AG09309 (cell line): ENCODE measurements at places on chromosomes 5 and 9.

GRCh38 chr5:91214571-91214970 is 168.5 kb downstream of the ARRDC3 start:
- no peak for DNase-seq

DNA sequence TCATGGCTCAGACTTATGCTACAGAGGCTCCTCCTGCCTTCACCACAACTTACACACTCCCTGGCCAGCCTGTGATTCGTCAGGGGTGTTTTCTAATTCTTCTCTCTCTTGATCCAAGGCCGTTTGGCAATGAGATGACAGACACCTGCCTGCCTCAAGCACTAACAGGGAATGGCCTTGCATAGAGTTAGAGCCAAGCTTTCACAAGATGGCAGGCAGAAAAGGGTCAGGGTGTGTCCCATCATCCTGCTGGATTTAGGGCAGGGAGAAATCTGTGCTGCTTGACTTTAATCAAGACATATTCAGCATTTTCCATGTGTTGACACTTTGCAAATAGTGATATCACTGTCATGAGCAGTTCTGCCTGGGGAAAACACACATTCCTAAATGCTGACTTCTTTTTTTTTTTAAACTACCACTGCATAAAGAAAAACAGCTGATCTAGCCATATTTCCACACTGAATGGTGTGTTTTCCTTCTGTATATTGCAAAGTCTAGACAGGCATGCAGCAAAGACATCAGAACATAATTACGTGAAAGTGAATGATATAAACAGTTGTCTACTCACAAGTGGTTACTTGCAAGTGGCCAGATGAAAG is 95.0 kb upstream of the SLC25A48 start:
- DNase-seq, result no peak

DNA sequence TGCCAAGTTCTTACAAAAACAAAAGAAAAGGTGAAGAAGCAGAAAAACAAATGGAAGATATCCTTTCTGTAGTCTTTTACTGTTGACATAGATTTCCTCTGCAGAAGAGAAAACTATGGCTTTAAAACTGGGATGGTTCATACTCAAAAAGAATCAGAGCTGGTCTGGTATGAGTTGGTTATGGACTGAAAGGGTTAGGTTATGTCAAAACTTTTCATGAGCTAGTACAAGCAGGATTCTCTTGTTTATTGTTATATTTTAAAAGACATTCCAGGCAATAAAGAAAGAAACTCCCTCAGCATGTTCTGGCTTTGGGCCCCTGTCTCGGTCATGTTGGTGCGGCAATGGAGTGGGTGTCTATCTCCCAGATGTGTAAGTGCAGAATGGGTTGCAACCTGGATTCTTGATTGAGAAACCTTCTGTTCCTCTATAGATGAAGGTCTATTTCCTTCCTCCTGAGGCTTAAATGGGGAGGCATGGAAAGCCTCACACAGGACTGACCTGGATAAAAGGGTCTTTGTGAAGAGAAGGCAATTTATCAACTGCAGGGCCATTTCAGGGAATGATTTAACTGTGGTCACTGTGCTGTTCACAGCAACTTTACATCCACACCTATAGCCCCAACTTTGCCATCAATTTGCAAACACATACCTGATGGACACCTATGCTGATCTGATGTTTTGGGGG is 209.6 kb upstream of the TNC start:
- DNase-seq, result no peak

DNA sequence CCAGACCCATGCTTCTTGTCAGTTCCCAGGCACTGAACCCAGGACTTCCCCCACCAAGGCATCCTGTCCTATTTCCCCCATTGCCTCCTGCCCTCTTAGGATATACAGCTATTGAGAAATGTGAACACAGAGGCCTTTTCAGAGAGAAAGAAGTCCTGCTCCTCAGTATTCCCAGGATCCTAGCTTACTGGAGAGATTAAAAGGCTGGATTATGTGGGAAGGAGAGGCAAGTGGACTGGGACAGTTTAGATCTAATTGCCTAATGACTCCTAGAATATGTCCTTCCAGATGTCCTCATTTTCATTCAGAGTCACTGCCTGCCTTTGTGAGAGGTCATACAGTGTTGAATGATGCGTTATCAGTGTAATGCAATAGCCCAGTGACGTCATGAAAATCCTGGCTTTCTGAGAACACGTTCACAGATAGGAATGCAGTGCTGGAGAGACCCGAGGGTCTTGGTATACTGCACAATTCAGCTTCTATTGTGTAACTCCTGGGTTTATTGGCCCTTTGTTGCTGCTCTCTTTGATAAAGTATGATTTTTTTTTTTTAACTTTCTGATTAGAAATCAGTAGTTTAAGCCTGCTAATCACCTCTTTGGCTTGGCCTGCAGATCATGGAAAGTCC is 26.2 kb downstream of the WWC1 start:
- peak; percentile 70 for DNase-seq

- DNase-seq, result no peak
Measured at GRCh38 chr5:122220511-122220910, 91.2 kb downstream of the ZNF474 start.

DNA sequence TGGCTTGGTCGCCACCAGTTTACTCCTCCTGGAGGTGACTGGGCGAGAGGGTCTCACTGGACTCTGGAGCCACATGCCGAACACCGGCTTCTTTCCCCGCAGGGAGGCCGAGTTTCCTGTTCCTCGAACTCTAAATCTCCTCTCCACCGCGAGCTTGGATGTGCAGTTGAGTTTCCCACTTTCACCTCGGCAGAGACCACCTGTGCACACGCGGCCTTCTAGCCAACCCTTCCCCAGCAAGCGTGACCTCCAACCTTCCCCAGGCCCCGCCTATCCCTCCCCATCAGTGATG is 380.1 kb downstream of the IRX2 start:
- DNase-seq, result no peak

GRCh38 chr9:78559449-78559885 is 262.5 kb downstream of the PSAT1 start:
- no peak for DNase-seq

DNA sequence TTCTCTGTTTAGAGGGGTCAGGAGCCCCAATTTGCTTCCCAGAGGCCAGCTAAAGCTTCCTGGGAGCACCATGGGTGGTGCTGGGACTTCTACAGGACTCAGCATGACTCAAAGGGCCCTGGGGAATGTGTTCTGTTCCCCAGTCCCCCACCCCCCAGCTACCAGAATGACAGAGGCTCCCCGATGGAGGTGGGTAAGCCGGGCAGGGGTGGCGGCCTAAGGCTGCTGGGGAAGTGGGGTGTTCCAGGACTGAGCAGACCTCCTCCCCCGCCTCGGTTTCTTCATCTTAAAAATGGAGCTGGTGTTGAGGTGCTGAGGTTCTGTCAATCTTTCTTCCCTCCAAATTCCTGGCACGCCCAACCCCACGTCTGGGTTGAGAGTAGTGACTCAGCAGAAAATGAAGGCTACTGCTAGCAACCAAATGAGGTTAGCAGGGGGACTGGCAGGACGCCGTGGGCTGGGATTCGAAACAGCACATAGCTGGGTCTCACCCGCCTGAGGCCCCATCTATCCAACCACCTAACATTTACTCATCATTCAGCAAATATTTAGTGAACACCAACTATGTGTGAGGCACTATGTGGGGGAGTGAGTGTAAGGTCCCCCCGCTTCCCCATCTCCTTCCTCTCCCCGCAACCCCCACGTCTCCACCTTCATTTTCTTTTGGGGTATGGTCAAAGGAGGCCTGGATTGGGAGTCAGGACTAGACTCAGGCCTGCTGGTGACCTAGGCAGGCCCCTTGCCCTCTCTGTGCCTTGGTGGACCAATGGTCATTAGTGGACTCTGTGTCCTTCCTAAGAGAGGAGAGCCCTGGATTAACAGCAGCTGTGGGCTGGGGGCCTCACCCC is 50.2 kb downstream of the C9orf50 start:
- DNase-seq, result peak; percentile 78

DNA sequence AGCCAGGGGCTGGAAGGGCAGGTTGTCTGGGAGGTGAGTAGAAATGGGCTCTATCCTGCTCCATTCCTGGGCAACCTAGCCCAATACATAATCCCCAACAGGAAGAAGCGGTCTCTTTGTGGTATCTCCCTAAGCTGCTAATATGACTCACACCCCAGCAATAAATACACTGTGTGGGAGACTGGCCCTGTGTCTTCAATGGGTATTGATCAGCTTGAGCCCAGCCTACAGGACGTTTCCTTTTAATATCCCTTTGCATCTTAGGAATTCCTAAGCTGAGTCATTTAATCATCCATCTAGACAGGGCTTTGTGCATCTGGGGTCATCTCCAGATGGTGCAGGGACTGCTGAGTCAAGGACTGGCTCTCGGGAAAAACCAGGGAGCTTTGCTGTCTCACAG is 207.0 kb upstream of the PANK3 start:
- DNase-seq, result no peak

DNA sequence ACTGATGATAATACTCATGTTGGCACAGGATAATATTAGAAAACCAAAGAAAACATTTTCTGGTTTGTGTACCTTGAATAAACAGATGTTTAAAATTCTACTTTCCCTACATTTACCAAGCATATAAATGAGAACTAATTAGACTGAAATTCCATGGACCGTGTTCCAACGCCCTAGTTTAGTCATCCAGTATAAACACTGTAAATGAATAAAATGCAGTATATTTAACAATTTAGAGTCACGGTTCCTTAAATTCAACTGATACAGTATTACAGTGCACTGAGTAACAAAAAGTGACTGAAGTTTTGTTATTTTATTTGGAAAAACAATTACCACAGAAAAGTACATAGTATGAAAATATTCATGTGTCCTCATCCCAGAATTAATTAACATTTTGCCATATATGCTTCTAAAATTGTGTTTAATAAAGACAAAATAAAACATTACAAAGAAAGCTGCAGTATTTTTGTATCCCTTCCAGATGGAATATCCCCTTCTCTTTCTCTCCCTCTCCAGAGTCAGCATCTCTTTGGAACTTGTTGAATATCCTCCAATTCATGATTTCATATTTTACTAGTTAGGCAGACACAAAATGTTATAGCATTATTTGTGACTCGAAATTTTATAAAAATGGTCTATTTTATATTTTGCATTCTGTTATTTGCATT is 112.5 kb downstream of the HMHB1 start:
- DNase-seq, result no peak

- DNase-seq, result no peak
Measured at GRCh38 chr9:124045076-124045829, 33.7 kb downstream of the LHX2 start.

DNA sequence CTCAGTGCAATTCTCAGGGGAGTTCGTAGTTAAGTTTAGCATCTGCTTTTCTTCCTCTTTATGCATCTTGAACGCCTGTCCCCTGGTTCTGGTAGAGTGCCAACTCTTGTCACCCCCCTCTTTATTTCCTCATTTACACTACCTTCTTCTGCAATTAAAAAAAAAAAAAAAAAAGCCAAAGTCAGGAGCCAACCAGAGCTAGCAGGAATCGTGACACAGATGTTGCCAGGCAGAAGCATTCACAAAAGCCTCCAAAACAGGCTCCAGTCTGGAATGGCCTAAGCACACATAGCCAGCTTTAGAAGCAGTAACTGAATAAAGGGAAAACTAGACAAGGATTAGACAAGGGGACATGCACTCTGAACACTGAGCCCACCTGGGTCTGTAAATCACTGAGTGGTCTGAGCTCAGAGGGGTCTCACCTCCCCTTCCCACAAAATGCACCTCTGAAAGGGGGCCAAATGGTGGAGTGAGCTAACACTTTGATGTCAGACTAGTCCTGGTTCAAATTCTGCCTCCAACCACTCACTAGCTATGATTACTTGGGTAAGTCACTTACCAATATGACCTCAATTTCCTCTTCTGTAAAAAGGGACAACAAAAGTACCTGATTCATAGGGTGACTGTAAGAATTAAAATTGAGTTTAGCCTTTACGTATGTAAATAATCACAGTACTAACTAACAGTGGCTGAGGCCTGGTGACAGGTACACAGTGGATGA is 2.0 kb downstream of the CD74 start:
- peak; percentile 21 for DNase-seq

DNA sequence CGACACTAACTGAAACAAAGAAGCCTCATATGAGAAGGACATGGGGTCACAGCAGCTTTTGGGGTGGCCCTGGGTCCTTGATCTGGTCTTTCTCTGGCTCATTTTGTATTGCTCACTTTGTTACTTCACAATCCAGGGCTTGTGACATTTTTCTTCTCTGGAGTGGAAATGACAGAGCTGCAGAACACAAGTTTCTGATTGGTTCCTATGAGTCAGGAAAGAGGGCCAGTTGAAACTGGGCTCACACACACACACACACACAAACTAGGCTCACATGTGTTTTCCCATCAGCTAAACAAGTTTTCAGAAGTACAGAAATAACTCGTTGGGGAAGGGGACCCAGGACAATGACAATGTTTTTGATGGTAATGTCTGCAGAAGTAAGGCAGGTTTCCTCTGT is 54.3 kb downstream of the TMC1 start:
- no peak for DNase-seq

DNA sequence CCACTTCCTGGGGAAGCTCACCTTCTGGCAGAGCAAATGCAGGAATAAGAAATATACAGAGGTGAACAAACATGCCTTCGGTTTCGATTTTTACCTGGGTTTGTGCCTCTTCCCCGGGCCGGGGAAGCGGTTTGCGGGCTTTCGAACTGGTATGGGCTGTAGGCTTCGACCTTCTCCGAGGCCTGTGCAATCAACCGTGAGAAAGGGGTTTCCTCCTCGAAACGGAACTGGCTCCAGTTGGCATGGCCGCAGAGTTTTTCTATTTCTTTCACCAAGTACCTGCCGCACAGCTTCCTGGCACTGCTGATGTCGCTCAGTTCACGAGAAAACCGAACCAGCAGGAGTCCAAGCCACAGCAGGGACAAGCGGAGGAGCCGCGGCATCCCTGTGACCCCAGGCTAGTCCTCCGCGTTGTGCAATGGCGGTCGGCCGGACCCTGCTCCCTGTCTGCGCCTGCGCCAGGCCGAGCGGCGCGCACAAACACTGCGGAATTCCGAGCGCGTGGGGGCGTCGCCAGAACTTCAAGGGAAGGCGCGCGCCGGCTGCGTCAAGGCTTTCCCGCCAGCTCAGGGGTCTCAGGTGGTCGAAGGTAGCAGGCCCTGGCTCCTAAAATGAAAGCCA is at the start of gene INSL6:
Gene INSL6 (minus strand): TSS at position 420 of the 621 bp plus-strand sequence. CDS start 37 bp downstream, at position 383.
- DNase-seq, result no peak

- DNase-seq, result no peak
Measured at GRCh38 chr5:154647114-154647760, 107.9 kb upstream of the LARP1 start.

- peak; percentile 47 for DNase-seq
Measured at GRCh38 chr5:111792471-111793058, 35.6 kb upstream of the NREP start.

- DNase-seq, result no peak
Measured at GRCh38 chr5:35149041-35149440, 81.2 kb downstream of the PRLR start.

DNA sequence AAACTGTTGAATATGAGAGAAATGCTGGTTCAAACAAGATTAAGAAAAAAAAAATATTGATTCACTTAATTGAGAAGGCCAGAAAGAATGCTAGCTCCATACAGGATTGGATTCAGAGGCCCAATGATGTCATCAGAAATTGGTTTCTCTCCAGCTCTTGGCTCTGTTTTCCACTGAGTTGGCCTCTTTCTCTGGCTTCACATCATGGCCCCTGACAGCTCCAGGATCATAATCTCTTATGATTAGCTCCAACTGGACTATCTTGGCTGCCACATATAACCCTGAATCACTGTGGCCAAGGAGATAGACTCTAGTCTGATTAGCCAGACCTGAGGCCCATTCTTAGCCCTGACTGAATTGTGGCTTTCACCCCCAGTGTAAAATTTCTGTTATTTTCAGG is 244.7 kb upstream of the GRAMD2B start:
- no peak for DNase-seq
